T-helper 17 cell (primary cell): ENCODE measurements at places on chromosomes 16 and 17.

DNA sequence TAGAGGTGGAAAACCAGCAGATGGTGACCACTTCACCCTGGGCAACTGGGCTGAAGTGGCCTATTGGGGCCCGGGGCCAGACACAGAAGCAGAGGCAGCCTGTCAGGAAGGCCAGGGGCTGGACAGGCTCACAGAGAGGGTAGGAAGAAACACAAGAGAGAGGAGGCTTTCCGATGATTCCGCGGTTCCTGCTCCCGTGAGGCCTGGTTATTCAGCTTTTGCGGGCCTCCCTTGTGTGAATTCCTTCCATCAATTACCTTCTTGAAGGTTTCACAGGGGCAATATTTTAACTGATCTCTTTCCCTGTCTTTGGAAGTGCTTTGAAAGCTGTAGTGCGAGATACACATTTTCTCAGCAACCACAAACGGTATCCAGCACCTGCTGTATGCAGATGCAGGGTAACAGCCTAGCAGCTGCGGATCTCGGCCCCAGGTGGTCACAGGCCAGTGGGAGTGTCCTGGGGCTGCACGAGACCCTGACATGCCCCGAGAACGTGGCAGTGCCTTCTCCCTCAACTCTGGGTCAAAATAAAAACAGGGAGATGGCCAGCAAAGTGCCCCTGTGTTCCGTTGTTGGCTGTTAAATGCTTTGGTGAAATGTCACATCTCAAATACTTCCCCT lies 11.6 kb upstream of the CMIP start:
- no peak for DNase-seq

DNA sequence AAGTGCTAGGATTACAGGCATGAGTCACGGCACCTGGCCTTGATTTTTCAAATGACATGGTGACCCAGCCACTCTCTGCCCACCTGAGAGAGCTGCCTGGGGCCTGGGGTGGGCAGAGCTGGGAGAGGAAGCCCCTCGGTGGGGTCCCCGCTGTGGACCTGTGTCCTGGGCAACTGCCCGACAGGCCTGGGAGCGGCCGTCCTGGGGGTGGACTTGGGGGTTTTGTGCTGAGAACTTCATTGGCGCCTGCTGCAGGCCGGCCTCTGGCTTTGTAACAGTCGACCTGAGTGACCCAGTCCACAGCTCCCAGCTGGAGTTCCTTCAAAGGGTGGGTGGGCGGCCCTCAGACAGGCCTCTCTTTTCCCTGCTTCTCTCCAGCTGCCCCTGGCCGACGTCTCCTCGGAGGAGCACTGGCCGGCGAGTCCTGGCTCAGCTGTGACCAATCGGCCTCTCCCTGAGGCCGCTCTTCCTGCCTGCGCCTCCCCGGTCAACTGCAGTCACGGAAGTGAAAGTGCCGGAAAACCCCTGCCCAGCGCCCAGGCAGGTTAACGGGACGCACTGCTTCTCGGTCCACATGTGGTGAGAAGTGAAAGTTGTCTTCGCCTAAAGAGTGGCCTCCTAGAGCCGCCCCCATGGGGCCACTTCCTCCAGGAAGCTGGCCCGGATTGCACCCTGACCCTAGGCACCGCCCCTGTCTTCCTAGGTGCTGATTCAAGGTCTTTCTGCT lies 5.5 kb downstream of the CBFA2T3 start:
- DNase-seq = no peak

- DNase-seq = no peak
These were observed 55.2 kb upstream of the IRX5 start for GRCh38 chr16:54875443-54875842.

DNA sequence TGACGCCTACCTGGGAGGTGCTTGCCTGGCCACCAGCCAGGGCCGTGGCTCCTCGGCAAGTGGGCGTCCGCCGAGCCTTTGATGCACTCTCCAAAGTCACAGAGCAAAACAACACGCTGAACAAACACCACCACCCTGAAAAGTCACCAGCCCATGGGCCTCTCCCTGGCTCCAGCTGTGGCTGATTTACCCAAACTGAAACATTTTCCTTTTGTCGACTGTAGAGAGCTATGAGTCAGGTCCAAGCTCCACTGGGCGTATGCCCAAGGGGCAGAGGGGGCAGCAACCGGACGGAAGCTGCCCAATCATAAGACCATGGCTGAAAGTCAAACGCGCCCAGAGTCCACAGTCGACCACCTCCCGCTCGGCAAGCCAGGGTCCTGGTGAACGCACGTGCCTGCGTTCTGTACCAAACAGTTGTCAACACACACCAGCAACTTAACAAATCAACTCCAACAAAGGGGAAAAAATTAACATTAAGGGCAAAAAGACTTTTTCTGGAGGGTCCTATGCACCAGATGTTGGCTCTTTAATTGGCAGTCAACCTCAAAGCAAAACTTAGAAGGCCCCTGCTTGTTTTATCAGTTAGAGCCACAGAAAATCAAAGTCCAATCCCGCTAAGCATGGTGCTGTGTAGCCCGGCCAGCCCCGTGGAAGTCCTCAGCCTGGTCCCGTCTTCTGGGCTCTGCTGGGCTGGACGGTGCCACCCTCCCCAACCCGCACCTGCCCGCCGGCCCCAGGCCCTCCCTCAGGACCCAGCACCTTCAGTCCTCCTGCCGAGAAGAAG lies 47.3 kb downstream of the TBC1D16 start:
- no peak for DNase-seq

DNA sequence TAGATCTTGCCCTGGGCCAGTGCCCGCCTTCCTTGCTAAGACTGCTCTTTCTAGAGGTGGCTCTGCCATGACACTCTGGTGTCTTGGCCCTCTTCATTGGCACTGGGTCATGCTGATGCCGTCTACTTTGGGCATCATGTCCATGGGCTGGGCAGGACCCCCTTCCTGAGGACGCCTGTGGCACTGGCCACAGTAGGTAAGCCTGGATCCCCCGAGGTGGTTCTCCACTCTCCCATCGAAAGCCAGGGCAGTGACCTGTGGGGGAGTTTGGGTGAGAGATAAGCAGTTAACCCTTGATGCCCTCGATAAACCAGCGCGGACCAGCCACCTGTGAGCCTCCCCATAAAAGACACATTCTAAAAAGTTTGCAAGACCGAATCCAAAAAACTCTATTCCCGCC lies 20.0 kb upstream of the ITGB4 start:
- no peak for DNase-seq

GRCh38 chr17:41060052-41060604 lies at the start of gene KRTAP2-3:
TSS of gene KRTAP2-3 (minus strand) at chr17:41060114. CDS start at chr17:41060050, 64 bp downstream.
- DNase-seq = no peak

DNA sequence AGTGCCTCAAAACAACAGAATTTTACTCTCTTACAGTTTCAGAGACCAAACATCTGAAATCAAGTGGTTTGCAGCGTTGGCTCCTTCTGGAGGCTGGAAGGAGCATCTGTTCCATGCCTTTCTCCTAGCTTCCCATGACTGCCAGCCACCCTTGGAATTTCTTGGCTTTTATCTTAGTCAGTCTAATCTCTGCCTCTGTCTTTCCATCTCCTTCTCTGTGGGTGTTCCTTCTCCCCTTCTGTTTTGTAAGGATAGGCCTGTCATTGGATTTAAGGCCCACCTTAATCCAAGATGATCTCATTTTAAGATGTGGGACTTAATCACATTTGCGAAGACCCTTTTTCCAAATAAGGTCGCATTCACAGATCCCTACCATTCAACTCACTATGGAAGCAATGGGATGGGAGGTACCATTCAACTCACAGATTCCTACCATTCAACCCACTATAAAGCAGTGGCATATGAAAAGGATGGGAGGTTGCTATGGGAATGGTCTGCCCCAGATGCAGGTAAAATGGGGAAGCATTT lies 321.8 kb downstream of the WWOX start:
- no peak for DNase-seq

GRCh38 chr17:57940653-57941329 lies 14.4 kb downstream of the CUEDC1 start:
- no peak for DNase-seq

GRCh38 chr17:42101513-42102292 lies 3.4 kb upstream of the ZNF385C start:
- peak; percentile 47 for DNase-seq

DNA sequence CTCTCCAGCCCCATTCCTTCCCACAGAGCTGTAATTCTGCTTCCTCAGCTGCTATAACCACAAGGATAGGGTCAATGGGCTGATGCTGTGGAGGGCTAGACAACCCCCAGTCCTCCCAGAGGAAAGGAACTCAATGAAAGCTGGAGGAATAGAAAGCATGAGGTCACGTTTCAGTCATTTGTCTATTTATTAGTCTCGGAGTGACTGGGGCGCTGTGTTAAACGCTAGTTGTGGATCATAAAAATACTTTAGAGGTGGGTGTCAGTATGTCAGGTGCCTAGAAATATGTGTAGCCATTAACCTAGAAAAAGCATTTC lies 787 bp upstream of the CCL3L1 start:
- no peak for DNase-seq

- peak; percentile 19 for DNase-seq
These were observed 26.2 kb upstream of the PIK3R5 start for GRCh38 chr17:8991514-8992285.

- DNase-seq = no peak
These were observed 62.9 kb upstream of the CPHXL start for GRCh38 chr16:75789237-75789636.

GRCh38 chr16:49924078-49924477 lies 68.2 kb upstream of the ZNF423 start:
- no peak for DNase-seq

- DNase-seq = no peak
These were observed 259.4 kb upstream of the IRX3 start for GRCh38 chr16:54545854-54546511.

GRCh38 chr16:85888405-85889331 lies 10.3 kb upstream of the IRF8 start:
- DNase-seq = no peak

GRCh38 chr17:70804161-70804560 lies 634.8 kb downstream of the KCNJ2 start:
- DNase-seq = no peak

- no peak for DNase-seq
These were observed 80.0 kb upstream of the HNF1B start for GRCh38 chr17:37824534-37825485.

DNA sequence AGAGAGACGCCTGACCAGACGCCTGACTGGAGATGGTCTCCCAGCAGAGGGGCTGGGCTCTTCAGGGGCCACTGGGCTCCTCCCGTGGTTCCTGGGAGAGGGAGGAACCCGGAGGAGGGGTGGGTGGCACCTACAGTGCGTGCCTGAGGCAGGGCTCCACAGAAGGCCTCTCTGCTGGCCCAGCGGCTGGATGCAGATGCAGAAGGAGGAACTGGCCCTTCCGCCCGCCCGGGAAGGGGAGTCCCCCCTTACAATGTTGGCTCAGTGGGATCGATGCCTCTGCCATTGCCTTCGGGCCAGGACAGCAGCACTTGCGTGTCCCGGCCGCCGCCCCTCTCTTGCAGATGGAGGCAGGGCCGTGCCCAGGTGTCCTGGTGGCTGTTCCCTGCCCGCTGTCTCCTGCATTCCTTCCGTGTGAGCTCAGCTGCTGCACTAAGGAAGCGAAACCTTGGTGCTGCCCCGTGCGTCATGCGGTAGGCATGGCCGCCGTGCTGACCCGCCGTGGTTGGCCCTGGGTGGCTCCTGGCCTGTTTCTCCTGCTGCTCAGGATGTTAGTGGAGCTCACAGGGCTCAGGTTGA lies 15.1 kb downstream of the BAIAP2 start:
- DNase-seq = no peak

DNA sequence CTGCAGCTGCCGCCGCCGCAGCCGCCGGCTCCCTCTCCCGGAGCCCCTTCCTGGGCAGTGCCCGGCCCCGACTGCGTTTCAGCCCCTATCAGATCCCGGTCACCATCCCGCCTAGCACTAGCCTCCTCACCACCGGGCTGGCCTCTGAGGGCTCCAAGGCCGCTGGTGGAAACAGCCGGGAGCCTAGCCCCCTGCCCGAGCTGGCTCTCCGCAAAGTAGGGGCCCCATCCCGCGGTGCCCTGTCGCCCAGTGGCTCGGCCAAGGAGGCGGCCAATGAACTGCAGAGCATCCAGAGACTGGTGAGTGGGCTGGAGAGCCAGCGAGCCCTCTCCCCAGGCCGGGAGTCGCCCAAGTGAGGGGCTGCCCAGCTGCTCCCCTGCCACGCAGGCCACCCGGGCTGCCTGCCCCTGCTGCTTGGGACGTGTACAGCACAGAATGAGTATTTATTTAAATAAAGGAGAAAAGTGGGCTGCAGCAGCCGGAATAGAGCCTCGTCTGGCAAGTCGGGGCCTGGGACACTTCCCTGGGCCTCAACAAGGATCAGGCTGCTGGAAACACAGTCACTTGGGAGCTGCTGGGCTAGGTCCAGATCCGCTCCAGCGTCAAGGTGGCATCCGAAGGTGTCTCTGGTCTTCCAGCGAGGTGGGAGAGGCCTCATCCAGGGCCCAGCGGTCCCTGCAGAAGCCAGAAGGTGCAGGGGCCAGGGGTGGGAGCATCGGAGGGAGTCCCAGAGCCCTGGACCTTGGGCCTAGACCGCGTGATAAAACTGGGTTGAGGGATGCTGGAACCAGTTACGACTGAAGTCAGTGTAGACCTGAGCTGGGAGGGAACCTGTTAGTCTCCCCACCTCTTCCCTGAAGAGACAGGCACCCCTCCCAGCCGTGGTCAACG lies 8.8 kb downstream of the TBX2 start:
- peak; percentile 7 for DNase-seq

- DNase-seq = no peak
These were observed 504 bp upstream of the GOSR1 start for GRCh38 chr17:30476726-30477082.

DNA sequence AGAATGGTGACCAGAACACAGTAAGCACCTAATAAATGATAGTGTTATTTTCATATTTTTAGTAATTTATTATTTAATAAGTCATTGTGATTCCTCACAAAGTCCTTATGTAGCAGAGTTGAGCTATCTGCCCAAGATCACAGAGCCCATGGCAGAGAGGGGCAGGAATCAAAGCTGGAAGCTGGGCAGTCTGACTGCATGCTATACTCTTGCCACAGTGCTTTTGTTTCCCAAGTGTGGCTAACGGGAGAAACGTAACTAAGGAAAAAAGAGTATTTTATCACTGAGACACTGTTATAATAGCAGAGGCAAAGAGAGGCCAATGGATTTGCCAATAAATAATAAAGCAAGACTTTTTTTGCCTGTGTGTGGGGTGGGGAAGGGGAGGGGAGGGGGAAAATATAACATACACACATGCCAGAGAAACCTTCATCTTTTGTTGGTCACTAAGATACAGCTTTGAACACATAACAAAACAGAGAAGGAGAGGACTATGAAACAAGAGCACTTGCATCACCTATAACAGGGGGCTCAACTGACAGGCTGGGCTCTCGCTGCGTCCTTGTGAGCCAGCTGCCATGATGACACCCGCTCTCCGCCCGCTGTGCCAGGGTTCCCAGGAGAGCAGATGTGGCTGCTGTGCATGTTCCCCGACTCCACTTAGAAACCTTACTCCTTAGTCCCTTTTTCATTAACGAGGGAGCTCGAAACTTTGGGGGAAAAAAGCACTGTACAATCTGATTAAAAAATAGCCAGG lies 10.1 kb downstream of the CSNK2A2 start:
- no peak for DNase-seq

- no peak for DNase-seq
These were observed 13.3 kb upstream of the ACSF3 start for GRCh38 chr16:89080196-89080853.

GRCh38 chr17:37160944-37161343 lies 212.2 kb downstream of the AATF start:
- no peak for DNase-seq
